ENCODE measurements at places on chromosomes 12 and 14.

GRCh38 chr12:108360487-108360886 lies 21.4 kb upstream of the CMKLR1 start:
- no peak for DNase-seq

DNA sequence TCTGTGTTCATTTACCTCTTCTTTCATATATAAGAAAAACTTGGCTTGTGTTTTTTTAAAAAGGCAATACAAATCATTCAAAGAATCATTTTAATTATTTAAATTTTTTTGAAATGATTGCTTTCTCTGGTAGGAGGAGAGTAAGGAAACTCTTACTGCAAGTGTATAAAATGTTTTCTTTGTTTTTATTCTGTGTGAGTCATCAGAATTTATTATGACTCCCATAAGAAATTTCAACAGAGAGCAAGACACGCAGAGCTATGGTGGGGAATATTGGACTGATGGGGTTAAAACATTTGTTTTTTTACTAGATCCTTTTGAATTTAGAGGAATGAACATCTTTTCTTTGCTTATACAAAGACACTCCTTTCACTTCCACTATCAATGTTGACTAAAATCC lies 119.1 kb upstream of the ATXN7L3B start:
- DNase-seq: no peak

- DNase-seq: no peak
Observed at GRCh38 chr14:80764921-80765507, 176.5 kb downstream of the CEP128 start.

- DNase-seq: no peak
Observed at GRCh38 chr12:79233341-79233781, 368.8 kb downstream of the SYT1 start.

- DNase-seq: no peak
Observed at GRCh38 chr14:75417674-75418073, 10.1 kb upstream of the JDP2 start.

DNA sequence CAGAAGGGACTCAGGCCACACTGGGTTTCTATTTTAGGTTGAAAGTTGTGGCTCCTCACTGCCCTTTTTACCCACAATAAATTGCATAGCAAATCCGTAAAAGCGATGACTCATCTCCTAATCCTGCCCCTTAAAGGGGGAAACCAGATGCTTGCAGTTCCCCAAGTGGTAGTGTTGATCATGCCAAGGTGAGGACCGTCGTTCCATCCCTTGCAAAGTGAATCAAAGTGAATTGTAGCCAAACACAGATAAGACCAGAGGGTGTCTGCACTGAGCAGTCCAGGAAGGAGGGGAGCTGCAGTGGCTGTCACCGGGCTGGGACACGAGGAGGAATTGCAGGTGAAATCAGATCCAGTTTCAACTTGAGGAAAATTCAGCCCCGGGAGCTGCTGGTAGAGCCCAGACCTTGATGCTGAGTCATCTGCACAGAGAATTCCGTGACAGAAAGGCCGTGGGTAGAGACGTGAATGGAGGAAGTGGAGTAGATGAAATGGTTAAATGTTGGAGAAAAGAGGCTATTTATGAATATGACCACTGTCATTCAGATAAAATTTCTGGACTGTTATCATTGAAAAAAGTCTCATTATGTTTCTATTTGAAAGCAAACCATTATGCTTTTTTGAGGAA lies 44.2 kb upstream of the MMP17 start:
- no peak for DNase-seq

GRCh38 chr12:76520348-76520747 lies 39.2 kb downstream of the OSBPL8 start:
- no peak for DNase-seq

- DNase-seq: peak; percentile 87
Observed at GRCh38 chr12:24561882-24562770, 386.8 kb downstream of the BCAT1 start.

GRCh38 chr14:91243074-91243471 lies 1.4 kb downstream of the GPR68 start:
- no peak for DNase-seq

GRCh38 chr14:54785136-54785777 lies 117.4 kb downstream of the GCH1 start:
- DNase-seq: no peak

- DNase-seq: no peak
Observed at GRCh38 chr14:75471059-75471458, 43.2 kb downstream of the JDP2 start.

DNA sequence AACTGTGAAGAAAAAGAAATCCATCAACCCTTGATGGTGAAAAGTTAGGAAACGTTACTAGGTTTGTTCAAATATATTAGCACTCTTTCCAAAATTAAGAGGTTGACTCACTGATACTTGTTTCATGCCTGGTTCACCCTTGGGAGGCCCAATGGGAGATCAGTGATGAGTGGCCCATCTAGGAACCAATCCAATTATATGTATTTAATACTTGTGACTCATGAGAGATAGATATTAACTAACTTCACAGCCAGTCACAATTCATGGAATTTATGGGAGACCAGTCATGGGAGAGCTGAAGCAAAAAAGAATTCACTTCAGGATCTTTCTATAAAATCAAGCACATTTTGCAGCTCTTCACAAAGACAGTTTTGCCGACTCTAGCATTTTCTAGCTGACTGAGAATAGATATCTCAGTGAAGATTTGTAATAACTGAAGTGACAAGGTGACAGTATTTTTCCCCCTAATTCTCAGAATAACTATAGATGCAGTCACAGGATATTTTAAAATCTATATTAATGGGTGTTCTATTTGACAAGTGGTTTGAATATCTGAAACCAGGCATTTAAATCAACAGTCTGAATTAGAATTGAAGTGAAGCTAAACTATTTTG lies 230.2 kb downstream of the EPS8 start:
- DNase-seq: no peak

GRCh38 chr12:71787580-71787979 lies 32.9 kb downstream of the RAB21 start:
- no peak for DNase-seq

- DNase-seq: no peak
Observed at GRCh38 chr12:8559676-8560075, 19.0 kb upstream of the CLEC4E start.

DNA sequence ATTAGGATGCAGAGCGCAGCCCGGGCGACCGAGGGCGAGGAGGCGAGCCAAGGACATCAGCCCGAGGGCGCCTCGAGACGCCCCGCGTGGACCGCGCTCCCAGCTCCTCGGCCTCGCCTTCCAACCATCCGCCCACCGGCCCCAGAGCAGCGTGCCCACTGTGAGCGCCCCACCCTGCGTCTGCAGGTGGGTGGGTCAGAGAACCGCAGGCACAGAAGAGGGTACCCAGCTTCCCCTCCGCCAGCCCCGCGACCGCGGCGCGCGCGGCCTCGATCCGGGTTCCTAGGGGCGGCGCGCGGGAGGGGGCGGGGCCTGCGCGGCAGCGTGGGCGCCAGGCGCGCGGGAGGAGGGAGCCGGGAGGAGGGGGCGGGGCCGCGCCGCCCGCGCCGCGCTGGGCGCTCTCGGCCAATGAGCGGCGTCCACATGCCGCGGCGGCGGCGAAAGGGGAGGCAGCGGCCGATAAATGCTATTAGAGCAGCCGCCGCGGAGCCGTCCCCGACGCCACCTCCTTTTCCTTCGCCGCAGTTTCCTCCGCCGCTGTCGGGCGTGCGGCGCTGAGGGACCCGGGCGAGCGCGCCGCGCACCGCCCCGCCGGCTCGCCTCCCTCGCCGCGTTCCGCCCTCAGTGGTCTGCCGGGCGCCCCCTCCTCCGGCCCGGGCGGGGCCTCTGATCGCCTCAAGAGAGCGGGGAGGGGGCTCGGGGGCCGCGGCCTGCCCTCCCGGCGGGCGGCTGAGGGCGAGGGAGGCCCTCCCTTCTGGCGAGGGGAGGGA lies at the start of gene ATP2A2:
TSS of gene ATP2A2 (plus strand) at position 469 of the 770 bp plus-strand sequence. CDS start 543 bp downstream, outside the sequence.
- DNase-seq: no peak

DNA sequence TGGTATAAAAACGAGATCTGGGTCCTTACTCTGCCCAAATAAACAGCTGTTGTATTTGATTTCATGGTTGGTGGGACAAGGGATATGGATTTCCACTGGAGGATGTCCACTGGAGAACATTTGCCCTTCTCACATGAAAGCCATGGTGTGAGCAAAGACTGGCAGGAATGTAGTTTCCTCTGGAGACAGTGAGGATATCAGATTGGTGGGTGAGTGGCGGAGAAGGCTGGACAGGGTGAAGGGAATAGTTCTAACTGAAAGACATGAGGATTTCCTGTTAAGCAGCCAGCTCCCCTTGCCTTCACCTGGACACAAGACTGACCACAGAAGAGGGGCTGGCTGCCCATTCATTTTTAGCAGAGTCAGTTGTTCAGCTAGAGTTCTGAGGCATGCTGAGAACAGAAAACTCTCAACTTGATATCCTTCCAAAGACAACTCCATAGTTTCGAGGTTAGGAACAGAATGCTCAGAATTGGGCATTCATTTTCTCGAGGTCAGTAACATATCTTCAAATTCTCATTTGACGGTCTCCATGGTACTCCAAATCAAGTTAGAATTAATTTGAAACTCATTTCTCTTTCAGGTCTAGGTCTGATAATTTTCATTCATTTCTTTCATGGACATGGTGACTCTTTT lies 365.7 kb downstream of the LRIG3 start:
- DNase-seq: no peak

- DNase-seq: no peak
Observed at GRCh38 chr14:32513571-32514009, 184.5 kb downstream of the AKAP6 start.

- DNase-seq: no peak
Observed at GRCh38 chr14:30876692-30877091, 2.3 kb downstream of the COCH start.

DNA sequence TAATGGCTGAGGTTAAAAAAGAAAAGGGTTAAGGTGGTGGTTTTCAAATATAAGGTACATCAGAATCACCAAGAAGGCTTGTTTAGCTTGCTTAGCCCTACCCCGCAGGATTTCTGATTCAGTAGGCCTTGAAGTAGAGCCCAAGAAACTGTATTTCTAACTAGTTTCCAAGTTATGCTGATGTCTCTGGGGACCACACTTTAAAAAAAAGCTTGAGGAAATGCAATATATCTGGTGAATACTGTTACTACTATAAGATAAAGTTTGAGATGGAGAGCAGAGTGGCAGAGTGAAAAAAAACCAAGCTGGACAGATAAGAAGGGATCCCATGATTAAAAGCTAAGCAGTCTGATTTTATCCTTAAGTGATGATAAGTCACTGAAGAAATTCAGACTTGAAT lies 18.3 kb upstream of the GXYLT1 start:
- no peak for DNase-seq

- DNase-seq: no peak
Observed at GRCh38 chr14:54116198-54116885, 159.7 kb upstream of the BMP4 start.

DNA sequence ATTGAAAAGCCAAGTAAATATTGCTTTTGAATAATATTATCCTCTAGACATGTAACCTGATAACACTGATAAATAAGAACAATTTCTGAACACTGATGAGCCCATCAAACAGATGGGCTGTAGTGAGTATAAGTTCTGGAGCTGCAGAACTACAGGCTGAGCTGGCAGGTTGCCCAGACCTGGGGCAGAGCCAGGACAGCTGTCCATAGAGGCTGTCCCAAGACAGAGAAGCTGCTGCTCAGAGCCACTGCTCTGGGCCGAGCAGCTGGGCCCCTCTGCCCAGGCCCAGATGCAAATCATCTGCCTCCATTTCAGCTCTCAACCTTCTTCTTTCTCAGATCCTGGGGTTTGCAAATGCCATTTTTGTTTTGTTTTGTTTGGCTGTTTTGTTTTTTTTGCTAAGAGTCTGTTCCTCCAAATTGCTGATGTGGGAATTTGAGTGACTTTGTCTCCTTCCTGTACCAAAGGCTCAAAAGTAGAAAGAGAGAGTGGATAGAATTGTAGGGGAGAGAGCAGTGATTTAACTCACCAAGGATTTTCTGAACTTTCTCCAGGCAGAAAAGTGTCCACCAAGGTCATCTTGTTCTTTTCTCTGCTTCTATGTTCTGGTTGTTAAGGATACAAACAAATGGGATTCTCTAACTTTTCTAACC lies 4.0 kb upstream of the TESPA1 start:
- DNase-seq: no peak

DNA sequence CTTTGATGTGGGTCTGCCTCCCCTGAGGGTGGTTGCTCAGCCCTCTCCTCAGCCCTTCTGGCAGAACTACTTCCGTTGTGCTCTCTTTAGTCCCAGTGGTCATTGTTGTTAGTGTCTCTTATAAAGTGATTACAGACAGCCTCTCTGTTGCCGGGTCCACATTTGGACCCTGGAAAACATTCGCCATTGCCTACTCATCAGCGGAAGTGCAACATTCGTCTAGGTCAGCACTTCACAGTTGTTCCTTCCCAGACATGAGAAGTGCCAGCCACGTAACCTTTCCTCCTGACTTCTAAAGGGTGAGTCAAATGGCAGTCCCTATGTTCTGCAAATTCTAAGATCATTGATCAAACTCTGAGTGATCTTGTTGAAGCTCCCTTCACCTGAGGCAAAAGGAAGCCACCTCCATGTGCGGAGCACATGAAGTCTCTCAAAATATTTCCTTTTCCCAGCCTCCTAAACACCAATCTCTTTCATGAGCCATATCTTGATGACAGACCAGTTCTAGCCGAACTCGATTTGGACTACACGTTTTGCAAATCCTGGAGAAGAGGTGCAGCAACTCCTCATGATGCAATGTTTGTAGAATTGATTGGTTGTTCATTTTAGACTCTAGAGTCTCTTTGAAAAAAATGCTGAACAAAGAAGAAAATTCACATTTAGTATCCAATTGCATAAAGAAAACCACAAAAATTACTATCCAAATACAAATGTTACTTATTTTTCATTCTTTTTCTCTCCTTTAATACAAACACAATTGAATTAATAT lies 163.8 kb downstream of the RPL10L start:
- no peak for DNase-seq

- DNase-seq: no peak
Observed at GRCh38 chr14:96055753-96056508, 16.8 kb downstream of the C14orf132 start.

DNA sequence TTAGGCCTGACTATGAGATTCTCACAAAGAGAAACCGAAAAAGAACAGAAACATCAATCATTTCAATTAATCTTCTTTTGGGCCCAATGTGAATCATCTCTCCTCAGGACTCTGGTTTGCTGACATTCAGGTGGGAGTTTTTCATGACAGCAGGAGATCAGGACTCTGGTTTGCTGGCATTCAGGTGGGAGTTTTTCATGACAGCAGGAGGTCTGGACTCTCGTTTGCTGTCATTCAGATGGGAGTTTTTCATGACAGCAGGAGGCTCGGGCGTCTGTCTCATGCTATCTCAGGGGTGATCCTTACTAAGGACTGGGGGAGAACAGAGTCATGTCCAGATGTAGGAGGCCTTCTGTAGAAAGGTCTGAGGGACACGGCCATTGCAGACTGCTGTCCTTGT lies 40.1 kb upstream of the PARP11 start:
- DNase-seq: no peak

- no peak for DNase-seq
Observed at GRCh38 chr14:92988786-92989755, 66.1 kb downstream of the CHGA start.

- DNase-seq: no peak
Observed at GRCh38 chr12:121776190-121777098, 17.0 kb downstream of the RHOF start.

DNA sequence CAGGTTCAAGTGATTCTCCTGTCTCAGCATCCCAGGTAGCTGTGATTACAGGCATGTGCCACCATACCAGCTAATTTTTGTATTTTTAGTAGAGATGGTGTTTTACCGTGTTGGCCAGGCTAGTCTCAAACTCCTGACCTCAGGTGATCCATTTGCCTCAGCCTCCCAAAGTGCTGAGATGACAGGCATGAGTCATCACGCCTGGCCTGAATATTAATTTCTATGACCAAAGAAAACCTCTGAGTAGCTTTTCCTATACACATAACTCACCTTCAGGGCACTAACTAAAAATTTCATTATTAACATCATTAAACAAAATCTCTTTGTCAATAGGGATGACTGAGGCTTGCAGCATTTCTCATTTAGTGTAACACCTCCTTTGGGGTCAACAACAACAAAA lies 259.6 kb upstream of the KRR1 start:
- DNase-seq: no peak

Measured in H1 (cell line).